ENCODE measurements at places on chromosomes 3 and 15.

GRCh38 chr15:99275525-99276128 is 24.3 kb downstream of the LRRC28 start:
- no peak for DNase-seq

DNA sequence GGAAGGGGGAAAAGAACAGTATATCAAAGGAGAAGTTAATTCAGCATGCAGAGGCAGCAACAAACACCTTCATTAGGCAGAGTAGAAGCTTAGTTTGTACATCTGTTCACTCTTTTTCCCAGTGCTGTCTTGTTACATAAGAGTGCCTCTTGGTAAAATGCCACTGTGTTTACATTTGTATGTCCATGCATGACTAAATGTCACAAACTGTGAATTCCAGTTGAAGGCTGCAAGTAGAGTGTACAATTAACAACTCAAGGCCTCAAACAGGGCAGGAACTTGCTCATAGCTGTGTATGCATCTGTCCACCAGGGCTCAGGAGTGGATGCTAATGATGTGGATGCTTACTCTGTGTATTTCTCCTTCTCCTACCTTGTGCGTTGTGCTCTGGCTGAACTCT is 214.2 kb upstream of the TPM1 start:
- DNase-seq: peak; percentile 48

DNA sequence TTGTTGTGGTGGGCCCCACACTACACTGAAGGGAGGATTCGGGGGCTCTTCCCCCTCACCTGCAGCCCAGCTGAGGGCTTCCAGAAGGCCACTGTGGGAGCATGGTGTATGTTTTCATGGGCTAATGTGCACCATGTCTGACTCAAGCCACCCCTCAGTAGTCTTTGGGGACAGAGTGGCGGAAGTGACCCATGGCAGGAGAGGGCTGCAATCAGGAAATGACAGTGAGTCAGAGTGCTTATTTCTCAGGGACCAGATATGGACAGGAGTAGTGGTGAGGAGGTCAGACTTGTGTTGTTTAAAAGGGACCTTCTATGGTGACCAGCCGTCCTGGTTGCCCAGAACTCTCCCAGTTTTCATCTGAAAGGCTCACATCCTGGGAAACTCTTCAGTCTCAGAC is 32.8 kb upstream of the SLC9A9 start:
- DNase-seq: no peak

DNA sequence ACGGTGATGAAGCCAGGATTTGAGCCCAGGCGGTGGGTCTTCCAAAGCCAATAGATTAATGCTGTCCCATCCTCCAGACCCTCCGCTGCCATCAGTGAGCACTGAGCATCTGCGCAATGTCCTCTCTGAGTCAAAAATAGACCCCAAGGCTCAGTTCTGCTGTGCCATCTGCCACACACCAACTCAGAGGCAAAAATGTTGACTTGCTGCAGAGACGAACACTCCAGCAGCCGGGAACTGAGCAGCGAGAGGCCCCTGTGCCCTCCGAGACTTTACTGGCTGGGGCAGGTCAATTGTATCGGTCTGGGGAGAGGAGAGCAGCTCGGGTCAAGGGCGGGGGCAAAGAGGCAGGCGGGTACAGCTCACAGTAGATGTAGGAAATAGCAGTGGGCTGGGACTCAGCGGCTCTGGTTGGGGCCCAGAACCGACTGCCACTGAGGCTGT is 41.5 kb upstream of the ATP2B2 start:
- DNase-seq: no peak

- no peak for DNase-seq
Measured at GRCh38 chr3:35929158-35929557, 289.8 kb downstream of the ARPP21 start.

GRCh38 chr15:87212041-87212440 is 1044.5 kb downstream of the NTRK3 start:
- DNase-seq: no peak

DNA sequence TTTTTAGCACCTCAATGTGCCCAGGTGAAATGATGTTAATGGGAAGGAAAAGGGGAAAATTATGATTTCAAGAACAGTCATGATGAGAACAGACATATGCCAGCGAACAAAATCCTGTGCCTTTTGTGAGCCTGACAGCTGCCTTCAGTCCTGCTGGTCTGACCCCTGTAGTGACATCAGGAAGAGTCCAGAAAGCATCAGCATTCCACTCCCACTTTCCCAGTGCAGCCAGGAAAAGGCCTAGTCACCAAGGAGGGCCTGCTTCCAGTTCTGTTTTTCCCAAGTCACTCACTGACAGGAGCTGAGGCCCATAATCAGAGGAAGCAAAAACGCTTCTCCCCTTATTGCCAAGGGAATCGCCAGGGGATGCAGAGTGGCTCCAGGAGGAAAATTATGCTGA is 218.4 kb downstream of the ABHD5 start:
- DNase-seq: no peak

DNA sequence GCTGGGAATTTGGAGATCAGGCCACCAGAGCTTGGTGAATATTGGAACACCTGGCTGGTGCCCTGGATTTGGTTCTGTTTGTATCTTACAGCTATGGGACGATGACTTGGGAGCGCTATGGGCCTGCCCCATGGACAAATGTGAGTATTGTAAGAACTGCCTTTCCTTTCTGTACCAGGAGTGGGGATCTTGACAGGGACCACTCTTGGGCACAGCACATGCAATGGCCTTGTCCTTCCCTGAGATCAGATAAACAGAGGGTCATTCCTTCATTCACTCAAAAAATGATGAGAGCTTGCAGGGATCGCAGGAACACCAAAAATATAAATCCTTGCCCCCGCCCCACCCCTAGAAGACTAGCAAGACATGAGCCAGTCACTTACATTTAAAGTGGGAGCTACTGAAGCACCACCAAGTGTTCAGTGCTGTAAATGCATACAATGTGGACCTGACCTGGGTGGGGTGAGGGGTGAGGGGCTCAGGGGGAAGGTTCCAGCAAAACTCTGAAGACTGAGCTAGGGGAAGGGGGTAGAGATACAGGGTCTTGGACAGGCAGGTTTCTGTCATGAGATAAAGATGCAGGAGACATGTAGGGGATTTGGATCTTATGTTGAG is 2.7 kb upstream of the CRELD1 start:
- no peak for DNase-seq

GRCh38 chr3:115186351-115187148 is 39.5 kb upstream of the ZBTB20 start:
- no peak for DNase-seq

DNA sequence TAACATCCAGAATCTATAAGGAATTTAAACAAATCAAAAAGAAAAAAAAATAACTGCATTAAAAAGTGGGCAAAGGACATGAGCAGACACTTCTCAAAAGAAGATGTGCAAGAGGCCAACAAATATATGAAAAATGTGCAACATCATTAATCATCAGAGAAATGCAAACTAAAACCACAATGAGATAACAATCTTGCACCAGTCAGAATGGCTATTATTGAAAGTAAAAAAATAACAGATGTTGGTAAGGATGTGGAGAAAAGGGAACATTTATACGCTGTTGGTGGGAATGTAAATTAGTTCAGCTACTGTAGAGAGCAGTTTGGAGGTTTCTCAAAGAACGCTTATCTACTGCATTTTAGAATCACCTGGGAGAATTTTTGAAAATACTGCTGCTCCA is 186.1 kb downstream of the OTOL1 start:
- DNase-seq: no peak

GRCh38 chr3:17891139-17891856 is 148.9 kb upstream of the TBC1D5 start:
- DNase-seq: no peak

GRCh38 chr15:69795601-69796000 is 302.1 kb downstream of the TLE3 start:
- DNase-seq: no peak

GRCh38 chr3:133442518-133442917 is 42.7 kb downstream of the BFSP2 start:
- no peak for DNase-seq
